Stimulated activated CD8-positive, alpha-beta memory T cell treated with anti-CD3 and anti-CD28 coated beads, Interleukin-7, amount 100 ng/mL, for 1 hour (primary cell): ENCODE measurements at places on chromosomes 12 and 14.

DNA sequence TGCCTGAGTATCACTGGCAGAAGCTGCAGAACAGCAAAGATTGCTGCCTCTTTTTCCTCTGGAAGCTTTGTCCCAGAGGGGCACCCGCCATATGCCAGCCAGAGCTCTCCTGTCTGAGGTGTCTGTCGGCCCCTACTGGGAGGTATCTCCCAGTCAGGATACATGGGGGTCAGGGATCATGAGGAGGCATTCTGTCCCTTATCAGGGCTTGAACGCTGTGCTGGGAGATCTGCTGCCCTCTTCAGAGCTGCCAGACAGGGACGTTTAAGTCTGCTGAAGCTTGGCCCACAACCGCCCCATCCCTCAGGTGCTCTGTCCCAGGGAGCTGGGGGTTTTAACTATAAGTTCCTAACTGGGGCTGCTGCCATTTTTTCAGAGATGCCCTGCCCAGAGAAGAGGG lies 20.3 kb downstream of the CLEC2B start:
- no peak for DNase-seq

DNA sequence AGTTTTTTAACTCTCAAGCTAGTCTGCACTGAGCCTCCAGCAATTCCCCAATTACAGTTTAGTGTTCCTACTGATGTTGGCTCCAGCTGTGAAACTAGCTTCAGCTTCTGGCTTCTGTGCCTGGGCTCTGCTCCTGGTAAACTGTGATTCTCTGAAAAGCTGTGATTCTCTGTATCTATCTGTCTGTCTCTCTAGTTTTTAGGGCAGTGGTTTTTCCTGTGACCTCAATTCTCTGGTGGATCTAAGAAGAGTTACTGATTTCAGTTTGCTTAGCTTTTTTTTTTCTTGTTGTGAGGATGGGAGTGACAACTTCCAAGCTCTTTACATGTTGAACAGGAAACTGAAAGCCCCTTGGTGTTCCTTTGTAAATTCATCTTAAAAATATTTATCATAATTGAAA lies 3.8 kb upstream of the HIF1A start:
- DNase-seq = no peak

DNA sequence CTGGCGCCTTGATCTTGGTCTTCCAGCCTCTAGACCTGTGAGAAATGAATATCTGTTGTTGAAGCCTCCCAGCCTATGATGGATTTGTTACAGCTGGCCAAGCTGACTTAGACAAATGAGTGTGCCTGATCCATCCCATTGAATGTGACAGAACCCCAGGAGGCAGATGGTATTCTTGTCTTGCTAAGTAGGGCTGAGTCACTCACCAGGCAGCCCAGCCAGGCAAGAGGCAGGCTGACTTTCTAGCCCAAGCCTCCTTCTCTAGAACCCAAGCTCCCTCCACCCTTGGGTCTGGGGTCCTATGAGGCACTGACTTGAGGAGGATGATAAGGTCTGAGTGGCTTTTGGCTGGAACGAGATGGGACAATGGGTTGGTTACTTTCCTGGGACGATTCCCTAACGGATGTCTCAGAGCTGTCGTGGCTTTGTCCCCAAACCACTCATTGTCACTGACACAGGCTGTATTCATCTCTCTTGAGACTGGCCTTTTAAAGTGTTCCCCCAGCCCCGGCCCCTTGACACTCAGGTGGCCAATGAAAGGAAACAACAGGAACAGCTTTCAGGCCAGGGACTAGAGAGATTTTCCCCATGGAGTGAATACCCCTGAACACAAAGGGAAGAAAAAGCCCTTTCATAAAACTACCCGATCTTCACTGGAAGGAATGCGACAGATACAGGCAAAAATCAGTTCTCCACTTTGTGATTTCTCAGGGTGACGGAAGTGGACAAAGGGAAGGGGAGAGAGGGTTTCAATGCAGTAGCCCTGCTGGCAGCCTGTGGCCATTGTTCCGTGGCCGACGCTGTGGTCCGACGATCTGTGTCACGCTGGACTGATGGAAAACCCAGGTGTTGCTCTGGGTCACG lies 264.2 kb downstream of the AACS start:
- no peak for DNase-seq

GRCh38 chr12:128554546-128555304 lies 269.0 kb downstream of the SLC15A4 start:
- no peak for DNase-seq

- DNase-seq = no peak
These were observed 82.8 kb upstream of the BCL2L14 start for GRCh38 chr12:11987901-11988300.

DNA sequence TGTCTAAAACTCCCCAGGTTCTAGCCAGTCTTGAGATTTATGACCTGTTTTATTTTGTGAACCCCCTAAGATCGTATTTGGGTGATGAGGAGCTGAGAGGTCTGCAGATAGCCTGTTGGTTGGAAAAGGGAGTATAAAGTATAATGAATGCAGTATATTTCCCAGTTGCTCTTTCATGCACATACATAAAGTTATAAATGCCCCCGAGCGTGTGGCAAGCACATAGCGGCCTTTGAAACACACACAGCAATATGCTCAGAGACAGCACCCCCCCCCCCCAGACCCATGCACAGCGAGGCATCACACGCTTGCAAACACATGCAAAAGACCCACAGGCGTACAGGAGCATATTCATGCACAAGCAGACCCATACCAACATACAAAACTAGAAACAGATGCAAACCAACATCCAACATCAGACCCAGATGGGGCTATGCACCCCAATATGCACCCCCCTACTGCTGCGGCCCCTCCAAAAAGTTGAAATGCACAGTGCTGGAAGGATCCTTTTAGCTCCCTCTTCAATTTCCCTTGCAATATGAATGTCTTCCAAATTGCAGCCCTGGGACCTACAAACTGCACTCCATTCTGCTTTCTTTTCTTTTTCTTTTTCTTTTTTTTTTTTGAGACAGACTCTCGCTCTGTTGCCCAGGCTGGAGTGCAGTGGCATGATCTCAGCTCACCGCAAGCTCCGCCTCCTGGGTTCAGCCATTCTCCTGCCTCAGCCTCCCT lies 82.2 kb upstream of the TBX3 start:
- no peak for DNase-seq

DNA sequence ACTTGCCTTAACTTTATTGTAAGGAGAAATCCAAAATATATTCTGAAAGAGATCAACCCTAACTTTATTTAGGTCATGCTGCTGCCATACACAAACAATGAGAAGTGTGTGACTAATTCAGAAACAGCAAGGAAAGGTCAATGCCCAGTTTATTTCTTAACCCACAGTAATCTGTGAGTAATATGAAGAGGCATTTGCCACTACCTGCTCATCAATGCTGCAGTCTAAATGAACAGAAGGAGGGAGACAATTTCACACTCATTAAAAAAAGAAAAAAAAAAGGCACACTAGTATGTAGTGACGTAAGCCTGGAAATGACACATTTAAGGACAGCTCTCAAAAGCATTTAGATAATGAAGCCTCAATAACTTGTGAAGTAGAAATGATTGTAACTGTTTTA lies 90.5 kb upstream of the FOXN3 start:
- no peak for DNase-seq

DNA sequence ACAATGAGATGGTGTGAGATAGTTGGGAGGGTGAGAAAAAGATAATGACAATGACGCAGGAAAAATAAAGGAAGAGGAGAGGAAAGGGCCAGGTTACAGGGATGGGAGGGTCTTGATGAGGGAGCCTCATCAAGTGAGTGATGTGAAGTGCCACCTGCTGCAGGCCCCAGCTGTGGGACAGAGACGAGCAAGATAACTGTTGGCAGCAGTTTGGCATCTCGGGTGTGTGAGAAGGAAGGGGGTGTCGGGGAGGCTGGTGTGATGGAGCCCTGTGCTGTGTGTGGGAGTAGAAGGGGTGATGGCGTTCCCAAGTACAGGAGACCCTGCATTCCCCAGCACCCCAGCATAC lies 11.4 kb upstream of the TAC3 start:
- no peak for DNase-seq

- DNase-seq = no peak
These were observed 283.4 kb downstream of the DAD1 start for GRCh38 chr14:22305607-22306006.

DNA sequence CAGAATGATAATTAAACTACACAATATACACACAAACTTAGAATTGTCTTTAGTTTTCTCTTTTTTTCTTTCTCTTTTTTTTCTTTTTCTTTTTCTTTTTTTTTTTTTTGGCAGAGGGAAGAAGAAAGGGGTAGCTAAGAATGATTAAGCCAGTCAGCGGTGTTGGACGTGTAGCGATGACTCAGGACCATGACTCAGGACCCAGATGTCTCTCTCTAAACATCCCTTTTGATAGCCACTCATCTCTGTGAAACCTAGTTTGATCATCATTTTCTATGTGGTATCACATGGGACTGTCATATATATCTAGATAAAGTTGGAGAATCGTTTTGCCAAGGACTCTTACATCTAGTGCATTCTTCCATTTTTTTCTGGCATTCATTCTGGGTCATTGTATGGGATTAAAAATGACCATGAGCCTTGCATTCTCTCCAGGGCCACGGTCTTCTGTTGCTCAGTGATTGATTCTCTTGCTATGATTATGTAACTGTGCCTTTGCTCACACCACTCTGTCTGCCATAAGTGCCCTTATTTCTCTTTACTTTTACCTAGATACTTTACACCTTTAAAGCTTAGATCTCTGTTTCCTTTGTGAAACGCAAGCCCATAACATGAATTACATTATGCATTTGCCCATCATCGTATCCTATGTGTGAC lies 26.6 kb upstream of the NRXN3 start:
- DNase-seq = no peak

DNA sequence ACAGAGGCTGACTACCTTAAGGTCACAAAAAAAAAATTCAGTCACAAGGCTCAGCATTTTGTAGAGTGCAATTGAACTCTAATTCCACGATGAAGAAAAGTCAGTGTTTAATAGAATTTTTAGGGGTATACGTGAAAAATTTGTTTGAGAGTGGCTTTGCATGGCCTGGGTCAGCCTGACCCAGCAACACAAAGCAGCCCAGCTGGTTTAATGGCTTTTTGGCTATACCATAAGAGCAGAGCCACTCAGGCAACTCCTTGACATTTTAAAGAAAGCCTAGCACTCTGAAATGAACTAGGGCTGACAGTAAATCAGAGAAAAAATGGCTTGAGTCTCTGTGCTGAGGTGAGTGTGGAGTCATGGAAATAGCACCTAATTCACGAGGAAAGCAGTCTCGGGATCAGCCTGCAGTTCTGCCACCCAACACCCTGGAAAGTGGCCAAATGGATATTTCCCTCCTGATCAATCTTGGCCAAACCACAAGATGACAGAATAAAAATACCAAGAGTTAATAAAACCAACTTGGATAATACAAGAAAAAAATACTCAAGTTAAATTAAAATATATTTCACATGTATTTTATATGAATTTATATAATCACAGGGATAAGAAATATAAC lies 59.5 kb downstream of the GALNT4 start:
- DNase-seq = no peak

DNA sequence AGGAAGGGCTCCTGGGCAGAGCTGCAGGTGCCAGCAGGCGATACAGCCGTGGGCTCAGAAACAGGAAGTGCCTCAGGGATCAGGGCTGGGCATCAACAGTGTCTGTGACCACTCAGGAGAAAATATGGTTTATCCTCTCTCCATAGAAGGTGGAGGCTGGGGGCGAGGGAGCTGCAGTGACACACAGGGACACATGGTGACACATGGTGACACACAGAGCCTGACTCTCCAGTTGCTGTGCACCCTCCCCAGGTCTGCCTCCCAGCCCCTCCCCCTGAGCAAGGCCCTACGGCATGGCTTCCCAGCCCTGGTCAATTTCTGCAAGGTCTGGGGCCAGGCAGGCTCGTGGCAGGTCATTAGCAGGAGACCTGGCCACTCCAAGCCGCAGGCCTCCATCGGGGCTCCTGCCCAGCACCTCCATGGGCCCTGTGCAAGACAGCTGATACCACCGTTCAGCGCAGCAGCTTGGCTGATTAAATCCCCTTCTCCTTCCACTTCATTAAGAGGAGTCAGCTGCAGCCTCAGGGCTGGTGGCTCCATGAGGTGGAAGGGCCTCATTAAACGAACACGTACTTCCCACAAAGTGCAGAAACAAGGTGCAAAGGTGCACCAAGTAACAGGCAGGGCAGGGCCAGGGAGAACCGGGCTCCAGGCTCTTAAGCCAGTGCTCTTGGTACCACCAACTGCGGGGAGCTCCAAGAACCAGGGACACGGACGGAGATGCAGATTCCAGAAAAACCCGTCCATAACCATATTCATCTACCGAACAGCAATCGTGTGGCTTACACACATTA lies 60.7 kb downstream of the CCNK start:
- no peak for DNase-seq

GRCh38 chr12:55696141-55696540 lies 11.6 kb downstream of the ITGA7 start:
- no peak for DNase-seq

- no peak for DNase-seq
These were observed 199.4 kb upstream of the CDKN3 start for GRCh38 chr14:54197369-54197768.

- no peak for DNase-seq
These were observed 1.2 kb downstream of the PITPNM2 start for GRCh38 chr12:123149501-123150274.

DNA sequence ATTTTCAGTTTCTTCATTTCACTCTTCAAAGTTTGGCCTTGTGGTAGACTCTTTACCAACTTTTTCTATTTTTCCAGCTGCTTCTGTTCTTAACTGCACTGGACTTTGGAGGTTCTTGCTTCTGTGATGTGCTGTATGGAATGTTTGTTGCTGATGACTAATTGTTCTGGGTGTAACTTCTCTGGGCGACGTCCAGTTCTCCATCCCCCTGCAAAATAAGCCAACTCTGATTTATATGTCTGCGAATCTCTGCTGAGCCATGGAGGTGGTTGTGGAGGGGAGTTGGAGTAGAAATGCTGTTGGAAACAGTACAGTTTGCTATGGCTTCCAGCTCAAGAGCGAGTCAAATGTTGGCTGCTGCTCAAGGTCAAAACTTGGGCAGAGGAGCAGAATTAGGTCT lies 113.9 kb upstream of the DYRK2 start:
- no peak for DNase-seq

DNA sequence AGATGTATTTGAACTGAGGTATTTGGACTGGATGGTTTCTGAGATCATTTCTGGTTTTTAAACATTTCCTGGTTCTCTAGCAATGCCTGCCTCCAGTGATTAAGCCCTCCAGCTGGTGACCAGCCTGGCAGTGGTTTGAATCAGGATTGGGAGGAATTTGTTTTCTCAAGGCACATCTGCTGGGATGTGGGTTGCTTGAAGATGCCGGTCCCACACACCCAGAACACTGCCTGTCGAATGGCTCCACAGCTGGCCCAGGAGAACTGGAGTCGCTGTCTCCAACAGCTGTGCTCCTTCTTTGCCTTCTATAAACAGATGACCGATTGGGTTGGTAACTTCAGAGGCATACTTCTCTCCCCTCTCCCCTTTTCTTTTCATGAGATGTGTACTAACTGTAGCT lies 258.0 kb upstream of the DDHD1 start:
- DNase-seq = no peak
